ENCODE measurements at places on chromosomes 3 and 15. TPM values are rescaled to one million over a fixed set of nuclear protein-coding genes. Genes with fewer than 3 reads are reported as not detected.

The FEZF2 gene
- not detected for total RNA-seq

The CTXN2 gene
- not detected for total RNA-seq

The CDV3 gene
- total RNA-seq: 134 TPM

The CORO2B gene
- total RNA-seq: 5.0 TPM

The CPNE9 gene
- total RNA-seq: 0.16 TPM

GRCh38 chr3:32450992-32451659, 51.5 kb downstream of the CMTM6 start:
- DNase-seq: no peak

GRCh38 chr3:179181021-179181472, 32.9 kb downstream of the PIK3CA start:
- DNase-seq: no peak

- no peak for DNase-seq
Measured at GRCh38 chr3:541062-541801, 344.7 kb downstream of the CHL1 start.

GRCh38 chr15:98686983-98687382, 38.6 kb downstream of the IGF1R start:
- DNase-seq: no peak

DNA sequence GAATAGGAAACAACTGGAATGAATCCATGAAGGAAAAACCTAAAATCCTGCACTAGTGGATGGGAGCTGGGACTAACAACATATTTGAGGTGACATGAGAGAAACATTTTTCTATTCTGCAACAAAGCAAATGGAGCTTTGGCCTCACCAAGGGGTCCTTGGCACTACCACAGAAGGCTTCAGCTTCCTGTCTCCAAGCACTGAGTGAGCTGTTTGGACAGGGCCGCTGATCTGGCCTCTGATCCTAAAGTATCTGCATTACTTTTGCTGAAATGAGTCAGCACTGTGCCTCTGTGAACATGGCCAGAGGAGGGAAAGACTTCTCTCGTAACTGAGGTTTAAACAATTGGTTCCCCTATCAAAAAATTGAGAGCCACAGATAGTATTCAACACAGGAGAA, 9.0 kb downstream of the ARPP21 start:
- DNase-seq: no peak

GRCh38 chr15:44710236-44711095, 657 bp downstream of the PATL2 start:
- peak; percentile 25 for DNase-seq

DNA sequence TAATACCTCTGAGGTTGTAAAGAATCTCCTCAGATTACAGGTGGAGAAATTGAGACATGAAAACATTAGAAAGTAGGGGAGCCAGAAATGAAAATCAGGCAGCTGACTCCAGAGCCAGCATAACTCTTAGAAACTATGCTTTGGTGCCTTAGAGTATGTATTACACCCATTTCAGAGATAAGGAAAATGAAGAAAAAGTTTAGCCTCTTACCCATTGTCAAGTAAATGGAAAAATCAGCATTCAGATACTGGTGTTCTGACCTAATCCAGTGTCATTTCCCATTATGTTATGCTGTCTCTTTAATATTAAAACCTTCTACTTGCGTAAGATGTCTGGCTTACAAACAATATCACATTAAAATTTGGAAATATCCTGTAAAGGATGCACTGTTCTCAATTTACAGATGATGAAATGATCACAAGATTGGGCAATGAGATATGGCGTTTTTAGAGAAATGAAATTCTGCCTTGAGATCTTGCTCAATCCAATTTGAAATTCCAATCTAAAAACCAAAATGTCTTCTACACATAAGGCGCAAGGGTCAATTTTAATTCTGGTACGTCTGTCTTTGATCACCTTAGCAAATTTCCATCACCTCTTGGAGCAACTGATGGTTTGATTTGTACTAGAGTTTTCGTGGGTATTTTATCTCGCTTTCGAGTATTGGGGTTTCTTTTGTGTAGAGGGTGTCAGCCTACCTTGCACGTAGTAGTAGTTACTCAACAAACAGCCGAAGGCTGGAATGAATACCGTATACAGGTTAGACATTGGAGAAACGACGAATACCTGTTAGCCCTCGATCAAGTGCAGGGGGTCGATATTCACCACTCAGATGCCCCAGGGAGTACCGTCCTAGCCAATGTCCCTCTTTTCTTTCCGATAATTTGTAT, 902 bp upstream of the ZCWPW2 start:
- no peak for DNase-seq

DNA sequence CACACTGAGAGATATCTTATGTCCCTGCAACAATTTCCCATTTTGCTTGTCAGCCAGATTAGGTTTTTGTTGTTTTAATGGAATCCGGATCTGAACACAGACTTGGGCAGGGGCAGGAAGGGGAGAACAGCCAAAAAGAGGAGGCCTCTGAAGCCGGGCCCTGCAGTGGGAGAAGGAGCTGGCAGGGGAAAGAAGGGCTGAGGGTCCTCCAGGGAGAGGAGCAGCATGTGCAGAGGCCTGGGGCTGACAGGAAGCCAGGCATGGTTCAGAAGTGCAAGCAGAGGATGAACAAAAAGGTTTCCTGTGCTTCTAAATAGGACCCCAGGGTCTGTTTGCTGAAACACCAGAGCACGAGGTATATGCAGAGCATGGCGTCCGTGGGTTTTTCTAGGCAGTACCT, 49.1 kb upstream of the POMGNT2 start:
- DNase-seq: no peak

GRCh38 chr15:47688573-47689086, 28.7 kb upstream of the SEMA6D start:
- no peak for DNase-seq

DNA sequence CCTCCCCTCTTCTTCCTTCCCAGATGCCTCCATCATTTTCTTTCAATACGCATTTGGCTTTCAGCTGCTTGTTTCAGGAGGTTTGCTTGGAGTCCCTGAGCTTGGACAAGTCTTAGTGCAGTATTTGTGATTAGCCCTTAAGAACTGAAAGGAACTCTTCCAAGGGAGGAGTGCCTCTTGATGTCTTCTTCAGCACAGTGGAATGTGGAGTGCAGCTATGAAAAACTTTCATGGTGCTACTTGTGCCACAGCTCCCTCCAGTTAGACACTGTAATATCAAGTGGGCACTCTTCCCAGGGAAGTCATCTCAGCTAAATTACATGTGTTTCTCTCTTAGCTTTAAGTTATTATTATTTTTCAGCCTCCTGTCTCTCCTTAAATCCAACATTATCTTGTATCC, 173.1 kb downstream of the NECTIN3 start:
- no peak for DNase-seq

- DNase-seq: no peak
Measured at GRCh38 chr3:130276203-130276803, 69.2 kb upstream of the COL6A5 start.

DNA sequence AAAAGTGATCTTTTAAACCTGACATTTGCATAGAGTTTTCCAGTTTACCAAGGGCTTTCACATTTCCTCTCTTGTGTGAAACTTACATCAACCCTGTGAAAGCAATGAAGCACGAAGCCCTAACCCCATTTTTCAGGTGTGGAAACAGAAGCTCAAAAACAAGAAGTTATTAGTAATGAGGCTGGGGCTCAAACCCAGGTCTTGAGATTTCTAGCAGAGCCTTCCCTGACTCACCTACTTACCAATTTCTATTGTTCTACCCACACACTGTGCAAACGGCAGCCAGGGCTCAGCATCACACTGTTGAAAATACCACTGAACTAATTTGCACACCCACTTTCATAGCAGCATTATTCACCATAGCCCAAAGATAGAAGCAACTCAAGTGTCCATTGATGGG, 117.8 kb upstream of the IGF1R start:
- no peak for DNase-seq

- no peak for DNase-seq
Measured at GRCh38 chr3:83938491-83938890, 1020.3 kb upstream of the CADM2 start.

- DNase-seq: no peak
Measured at GRCh38 chr3:193509103-193509965, 45.4 kb downstream of the ATP13A4 start.

- no peak for DNase-seq
Measured at GRCh38 chr3:181610973-181611265, 100.8 kb upstream of the SOX2 start.

GRCh38 chr3:149936812-149937230, 33.9 kb downstream of the PFN2 start:
- DNase-seq: no peak

DNA sequence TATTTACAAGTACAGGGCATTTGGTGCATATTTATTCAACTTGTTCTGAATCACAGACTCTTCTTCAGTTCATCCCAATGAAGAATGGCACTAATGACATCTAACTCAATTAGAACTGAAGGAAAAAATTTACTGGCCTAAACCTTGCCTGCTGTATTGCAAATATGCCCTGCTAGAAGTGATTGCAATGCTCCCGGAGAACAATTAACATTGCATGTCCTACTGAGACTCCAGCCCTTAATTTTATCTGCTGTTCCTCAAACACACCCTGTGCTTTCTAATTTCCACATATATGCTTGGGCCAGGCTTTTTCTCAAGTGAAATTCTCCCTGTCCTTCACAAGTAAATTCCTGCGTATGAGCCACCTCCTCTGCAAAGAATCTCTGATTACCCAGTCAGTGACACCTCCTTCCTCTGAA, 8.3 kb downstream of the ACKR4 start:
- DNase-seq: no peak

DNA sequence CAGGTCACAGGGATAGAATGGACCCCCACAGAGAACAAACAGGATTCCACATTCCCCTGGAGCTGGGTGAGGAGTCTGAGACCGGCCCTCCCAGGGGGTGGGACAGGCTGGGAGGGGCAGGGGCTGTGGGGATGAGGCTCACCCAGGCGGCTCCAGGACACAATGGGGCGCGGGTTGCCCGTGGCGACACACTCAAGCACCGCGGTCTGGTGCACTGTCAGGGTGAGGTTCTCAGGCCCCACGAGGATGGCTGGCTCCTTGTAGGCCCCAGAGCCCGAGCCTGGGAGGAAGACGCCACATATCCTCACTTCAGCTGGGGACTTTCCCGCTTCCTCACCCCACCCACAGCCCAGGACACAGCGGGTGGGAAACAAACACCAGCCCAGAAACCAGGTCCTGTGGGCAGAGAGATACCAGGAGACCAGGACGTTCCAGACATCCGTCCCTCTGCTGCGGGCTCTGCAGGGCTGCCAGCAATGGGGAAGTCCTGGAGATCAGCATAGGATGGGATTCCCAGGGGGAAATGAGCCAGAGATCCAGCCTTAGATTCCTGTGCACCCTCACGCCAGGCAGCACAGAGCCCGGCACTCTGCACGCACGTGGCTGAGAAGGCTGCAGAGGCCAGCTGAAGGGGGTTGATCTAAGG, 30.2 kb downstream of the RNU5B-1 start:
- DNase-seq: no peak

DNA sequence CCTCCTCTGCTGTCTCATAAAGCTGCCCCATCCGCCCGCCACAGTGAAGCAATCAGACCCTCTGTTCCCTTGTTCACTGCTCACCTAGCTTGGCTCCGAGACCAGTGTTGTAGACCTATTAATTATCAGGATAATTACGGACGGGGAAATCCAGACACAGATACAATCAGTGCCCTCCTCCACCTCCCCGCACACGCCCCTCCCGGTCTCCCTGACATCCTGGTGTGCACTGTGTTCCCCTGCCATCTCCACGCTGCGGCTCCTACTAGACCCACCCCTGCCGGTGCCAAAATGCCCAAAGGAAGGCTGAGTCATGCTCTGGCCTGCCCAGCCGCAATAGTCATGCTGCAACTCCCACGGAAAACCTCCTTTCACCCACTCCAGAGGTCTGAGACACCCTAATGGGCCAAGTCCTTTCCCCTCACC, 277.3 kb upstream of the TLE3 start:
- no peak for DNase-seq

GRCh38 chr3:187016639-187017345, 86.5 kb downstream of the ST6GAL1 start:
- DNase-seq: no peak

DNA sequence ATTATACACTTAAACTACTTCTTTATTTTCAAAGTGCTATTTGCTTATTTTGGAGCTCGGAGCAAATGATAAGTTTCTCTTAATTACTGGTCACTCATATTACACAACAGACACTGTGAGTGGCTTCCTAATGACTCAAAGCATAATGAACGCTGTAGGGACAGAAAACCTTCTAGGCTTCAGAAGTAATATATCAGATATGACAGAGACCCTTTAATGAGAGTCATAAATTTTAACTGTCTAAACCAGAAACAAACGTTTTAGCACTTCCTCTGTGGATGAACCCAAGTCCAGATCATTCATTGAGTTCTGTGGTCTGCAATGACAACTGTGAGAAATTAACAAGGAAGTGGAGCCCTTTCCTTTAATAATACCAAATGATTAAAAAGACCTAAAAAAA, 66.6 kb downstream of the ARPP21 start:
- no peak for DNase-seq

- no peak for DNase-seq
Measured at GRCh38 chr3:145015253-145015652, 1043.6 kb downstream of the DIPK2A start.

GRCh38 chr3:58333206-58334012, 717 bp downstream of the PXK start:
- no peak for DNase-seq

GRCh38 chr15:62491642-62492041, 326.6 kb upstream of the C2CD4B start:
- DNase-seq: no peak

DNA sequence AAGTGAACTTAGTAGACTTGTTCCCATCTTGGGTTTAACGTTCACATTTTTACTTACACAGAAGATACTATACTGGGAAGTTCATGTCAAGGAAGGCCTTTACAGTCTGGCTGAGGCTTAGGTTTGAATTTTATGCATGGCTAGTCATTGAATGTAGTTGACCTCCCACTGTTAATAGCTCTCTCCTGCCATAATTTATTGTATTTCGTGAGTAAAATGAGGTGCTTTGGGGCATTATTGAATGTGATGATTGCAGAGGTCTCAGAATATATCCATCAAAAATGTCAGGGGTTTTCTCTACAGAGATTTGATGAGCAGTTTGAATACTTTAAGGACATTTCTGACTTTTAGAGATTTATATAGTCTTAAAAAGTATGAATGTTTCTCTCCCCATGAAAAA, 356.6 kb upstream of the GRM7 start:
- DNase-seq: no peak

DNA sequence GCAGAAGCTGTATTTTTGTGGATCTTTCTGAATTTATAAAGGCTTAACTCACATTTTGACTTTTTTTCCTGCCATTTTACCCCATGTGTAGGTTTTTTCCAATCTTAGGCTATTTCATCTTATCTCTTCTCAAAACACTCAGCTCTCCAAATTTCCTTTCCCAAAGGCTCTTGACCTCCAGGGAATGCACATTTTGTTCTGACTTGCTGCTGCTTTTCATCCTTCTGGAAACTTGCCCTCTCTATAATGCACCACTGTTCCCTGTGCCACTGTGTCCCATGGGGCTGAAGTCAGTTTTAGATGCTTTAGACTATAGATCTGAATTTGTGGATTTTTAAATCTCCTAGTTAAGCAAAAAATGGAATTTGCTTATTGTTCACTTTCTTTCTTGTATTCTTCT, 9.1 kb downstream of the PYDC2 start:
- no peak for DNase-seq

Data from left ventricle myocardium inferior (tissue), 1 donor.